ENCODE measurements at places on chromosomes 2 and 18.

DNA sequence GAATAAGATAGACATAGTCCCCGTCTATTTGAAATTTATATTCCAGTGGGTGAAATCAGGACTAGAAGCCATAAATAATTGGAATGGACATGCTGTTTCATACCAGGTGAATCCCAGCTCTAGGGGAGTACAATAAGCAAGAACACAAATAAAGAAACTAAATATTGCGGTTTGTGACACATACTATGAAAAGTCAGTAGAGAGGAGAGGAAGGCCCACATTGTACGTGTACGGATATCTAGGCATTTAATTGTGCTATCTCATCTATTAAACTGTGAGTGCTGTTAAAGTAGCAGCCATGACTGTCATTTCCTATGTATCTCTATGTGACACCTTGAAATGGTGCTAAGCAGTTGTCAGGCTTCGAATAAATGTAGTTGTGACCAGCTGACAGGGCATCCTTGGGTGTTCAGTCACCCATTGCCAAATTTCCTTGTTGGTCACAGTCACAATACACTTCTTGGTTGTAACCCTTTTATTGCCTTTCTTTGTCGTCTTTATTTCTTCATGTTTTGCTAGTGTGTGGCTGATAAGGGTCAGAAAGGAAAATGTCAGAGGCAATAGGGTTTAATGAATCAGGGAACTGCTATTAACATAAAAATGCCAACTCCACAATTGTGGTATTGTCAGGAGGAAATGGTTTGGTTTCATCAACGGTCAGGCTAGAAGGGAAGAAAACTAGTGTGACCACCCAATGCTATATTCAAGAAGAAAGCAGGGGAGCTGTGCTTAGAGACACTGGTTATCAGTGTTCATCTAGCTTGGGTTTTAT, 31.5 kb downstream of the CPO start:
- DNase-seq: no peak

GRCh38 chr2:46537624-46538295, 58.4 kb downstream of the TMEM247 start:
- DNase-seq: no peak

- no peak for DNase-seq
Measured at GRCh38 chr2:239232195-239232578, 168.6 kb downstream of the HDAC4 start.

- no peak for DNase-seq
Measured at GRCh38 chr2:56473524-56473923, 289.7 kb downstream of the CCDC85A start.

- DNase-seq: no peak
Measured at GRCh38 chr2:217616936-217617335, 385.9 kb downstream of the TNS1 start.

DNA sequence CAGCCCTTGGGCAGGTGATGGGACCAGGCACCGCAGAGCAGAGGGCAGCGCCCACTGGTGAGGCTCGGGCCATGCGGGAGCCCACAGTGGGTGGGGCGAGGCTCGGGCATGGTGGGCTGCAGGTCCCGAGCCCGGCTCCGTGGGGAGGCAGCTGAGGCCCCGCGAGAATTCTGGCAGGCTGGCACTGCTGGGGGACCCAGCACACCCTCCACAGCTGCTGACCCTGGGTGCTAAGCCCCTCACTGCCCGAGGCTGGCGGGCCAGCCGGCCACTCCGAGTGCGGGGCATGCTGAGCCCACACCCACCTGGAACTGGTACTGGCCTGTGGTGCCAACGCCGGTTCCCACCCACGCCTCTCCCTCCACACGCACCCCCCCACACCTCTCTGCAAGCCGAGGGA, 29.7 kb upstream of the COL3A1 start:
- DNase-seq: no peak

GRCh38 chr2:188047735-188048134, 243.9 kb upstream of the GULP1 start:
- no peak for DNase-seq

GRCh38 chr2:218294430-218295022, 2.2 kb upstream of the TMBIM1 start:
- no peak for DNase-seq

DNA sequence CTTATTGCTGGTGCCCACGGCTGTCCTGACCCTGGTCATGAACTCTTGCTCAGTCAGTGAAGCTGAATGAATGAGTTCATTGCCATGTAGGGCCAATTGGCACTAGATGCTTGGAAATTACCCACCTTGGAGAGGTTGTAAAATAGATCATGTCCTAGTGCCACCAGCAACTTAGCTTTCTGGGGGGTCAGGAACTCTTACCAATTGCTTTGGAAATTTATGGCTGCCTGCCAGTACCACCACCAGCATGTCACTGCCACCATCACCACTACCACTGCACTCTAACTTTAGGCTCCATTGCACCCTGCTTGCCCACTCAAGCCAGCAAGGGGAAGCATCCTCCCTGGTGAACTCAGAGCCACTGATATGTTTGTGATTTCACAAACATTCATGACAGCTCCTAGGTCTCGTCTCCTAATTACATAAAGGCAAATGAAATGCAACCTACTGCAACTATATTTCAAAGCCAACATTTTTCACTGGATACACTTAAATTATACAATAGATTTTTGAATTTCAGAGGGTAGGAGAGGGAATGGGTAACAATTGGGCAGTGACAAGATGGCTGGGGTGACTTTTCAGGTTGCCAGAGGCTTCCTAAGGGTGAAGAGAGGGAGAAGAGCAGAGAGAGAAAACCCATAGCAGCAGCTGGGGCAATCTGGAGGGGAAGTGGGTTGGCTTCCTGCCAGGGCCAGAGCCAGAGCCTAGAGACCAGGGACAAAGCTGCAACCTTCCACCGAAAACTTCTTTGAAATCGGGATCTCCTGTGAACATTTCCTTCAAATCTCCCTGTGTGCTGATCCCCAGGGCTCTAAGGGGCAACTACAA, 3.5 kb upstream of the EMILIN1 start:
- DNase-seq: no peak

GRCh38 chr2:147937744-147938349, 82.7 kb downstream of the ORC4 start:
- DNase-seq: no peak

DNA sequence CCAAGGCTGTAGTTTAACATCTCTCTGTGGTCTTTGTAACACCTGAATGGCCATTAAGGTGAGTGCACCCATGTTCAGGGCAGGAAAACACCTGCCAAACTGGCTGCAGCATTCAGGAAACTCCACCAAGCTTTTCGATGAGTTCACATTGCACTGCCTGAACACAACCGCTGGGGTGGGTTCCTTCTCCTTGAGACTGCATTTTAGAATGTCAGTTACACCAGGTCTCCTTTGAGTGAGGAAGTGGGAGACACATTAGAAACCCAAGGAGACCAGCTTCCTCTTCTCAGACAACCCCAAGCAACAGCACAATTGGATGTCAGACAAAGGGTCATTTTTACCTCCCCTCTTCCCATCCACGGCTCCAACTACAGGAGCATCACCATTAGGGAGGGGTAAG, 35.2 kb downstream of the CYRIA start:
- no peak for DNase-seq

- no peak for DNase-seq
Measured at GRCh38 chr2:67208887-67209500, 188.1 kb upstream of the ETAA1 start.

- no peak for DNase-seq
Measured at GRCh38 chr2:120390381-120391055, 44.6 kb downstream of the INHBB start.

DNA sequence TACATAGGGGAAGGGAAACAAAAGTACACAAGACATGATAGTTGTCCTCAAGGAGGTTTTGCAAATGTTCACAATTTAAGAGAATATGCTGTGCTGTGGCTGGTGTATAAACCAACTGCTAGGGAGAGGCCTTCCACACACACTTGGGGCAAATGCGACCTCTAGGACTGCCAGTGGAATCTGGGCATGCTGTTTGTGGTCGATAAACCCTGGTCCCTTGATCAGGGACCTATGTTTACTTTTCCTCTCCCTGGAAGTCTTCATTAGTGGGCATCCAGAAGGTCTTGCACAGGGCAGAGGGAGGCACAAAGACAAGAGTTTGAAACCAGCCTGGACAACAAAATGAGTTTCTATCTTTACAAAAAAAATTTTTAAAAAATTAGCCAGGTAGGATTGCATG, 7.3 kb upstream of the IL1B start:
- DNase-seq: no peak
